ENCODE measurements at places on chromosomes 12 and 14.

DNA sequence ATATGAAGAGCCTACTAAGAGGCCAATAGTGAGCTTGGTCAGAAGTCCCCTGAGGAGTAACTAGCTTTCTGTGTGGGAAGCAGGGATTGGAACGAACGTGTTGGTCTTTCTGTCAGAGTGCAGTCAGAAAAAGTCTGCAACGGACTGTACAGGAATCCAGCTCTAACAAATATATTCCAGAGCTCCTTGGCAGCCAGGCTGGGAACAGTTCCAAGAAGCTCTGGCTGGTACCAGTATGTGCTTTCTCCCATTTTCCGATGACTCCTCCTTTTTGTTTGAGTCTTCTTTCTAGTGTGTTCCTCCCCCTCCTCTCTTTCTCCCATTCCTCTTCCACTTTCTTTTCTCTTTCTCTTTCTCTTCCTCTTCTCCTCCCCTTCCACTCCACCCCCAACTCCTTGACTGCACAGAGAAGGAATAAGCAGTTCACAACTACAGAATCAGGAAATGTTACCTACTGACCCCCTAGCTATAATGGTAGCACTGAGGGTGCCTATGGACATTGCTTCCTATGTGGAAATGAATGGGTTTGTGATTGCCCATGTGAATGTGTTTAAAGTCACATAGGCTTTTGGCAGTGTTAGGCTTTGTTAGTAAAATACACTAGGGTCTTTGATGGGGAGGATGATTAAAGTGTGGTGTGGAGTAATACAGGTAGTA lies 59.9 kb downstream of the TTLL5 start:
- no peak for DNase-seq

DNA sequence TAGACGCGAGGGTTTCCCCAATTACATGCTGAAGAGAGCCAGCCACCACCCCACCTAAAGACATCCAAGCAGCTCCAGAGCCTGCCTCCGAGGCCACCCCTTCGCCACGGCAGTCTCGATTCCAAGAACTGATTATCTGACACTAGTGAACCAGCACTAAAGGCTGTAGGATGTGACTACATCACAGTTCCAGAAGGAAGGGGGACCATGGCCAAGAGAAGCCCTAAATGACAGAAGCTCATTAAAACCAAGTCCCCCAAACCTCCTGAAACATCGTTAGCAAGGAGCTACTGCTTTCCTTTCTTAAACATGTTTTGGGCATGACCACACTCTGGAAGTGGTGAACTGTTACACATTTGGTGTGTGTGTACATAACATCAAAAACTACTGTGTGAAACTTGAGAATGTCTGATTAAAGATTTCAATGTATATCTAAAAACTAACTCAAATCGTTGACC lies 88.2 kb downstream of the DUSP16 start:
- peak; percentile 53 for DNase-seq

GRCh38 chr12:100381379-100381778 lies 24.5 kb downstream of the SLC17A8 start:
- DNase-seq = no peak

DNA sequence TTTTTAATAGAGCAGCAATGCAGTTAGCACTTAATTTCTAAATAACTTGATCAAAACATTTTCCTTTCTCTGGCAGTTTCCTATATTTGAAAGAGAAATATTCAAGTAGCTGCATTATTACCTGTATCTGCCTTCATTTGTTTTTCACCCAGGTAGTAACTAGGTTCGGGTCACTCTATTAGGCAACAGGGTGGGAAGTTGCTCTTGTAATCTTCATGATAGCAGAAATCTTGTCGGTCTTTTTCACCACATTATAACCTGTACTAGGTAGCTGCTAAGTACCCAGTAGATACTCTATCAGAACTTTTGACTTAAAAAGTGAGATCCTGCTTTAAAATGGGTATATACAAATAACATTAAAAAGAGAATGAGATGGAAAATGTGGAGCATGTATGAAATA lies 2.4 kb upstream of the PIK3C2G start:
- DNase-seq = no peak

GRCh38 chr14:50726372-50727107 lies 58.4 kb upstream of the SAV1 start:
- no peak for DNase-seq

DNA sequence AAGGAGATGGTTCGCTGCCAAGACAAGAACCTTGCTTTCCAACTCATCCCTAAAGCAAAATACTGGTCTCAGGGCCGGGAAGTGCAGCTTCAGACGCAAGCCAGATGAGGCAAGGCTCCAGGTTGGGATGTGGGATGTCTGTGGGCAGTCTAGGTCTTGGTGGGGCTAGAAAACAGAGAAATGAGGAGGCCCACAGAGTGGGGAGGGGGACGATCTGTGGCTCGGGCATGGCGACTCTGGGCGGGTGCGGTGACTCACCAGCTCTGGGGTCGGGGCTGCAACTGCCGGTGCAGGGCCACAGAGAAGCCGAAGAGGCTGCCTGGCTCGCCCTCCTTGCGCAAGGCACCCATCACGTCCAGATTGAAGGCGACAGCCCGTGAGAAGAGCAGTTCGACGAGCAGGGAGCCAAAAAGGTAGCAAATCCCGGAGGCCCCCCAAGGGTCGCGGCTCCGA lies 459 bp downstream of the ITGA7 start:
- no peak for DNase-seq

DNA sequence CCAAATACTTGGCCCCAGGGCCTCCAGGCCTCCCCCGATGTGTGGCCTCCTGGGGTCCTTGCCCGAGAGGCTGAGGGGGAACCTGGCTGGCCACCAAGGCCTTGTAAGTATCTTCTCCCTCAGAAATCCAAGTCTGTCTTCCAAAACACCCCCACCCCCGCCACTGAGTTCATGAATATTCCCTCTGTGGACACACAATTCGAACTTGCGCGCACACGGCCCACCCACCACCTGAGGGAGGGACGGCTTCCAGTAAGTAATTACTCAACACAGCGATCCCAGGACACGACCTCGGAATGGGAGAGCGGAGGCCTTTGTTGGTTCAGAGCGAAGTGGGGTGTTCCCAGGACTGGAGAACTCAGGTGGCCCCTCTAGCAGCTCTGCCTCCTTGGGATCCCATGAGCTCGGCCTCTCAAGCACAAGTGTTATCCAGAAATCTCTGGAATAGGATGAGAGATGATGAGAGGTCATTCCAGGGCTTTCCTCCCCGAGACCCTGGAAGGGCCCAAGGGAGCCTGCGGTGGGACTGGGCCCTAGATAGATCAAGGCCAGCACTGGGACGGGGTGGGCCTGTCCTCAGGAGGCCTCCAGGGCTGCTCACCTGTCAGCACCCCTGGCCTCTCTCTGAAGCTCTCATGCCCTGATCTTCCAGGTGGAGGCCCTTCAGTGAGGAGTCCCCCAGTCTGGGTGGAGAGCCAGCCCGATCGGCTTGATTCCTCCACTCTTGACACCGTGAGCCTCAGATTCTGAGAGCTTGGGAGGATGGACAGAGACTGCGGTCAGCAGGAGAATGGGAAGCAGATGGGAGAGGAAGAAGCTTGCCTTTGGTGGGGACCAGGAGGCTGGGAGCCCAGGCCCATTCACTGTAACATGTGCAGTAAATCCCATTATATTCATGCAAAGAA lies 219.0 kb upstream of the RTL1 start:
- DNase-seq = no peak

- DNase-seq = no peak
Observed at GRCh38 chr12:3496957-3497356, 6.0 kb downstream of the PRMT8 start.
